ENCODE measurements at places on chromosomes 2 and 18. TPM values are rescaled to one million over a fixed set of nuclear protein-coding genes. Genes with fewer than 3 reads are reported as not detected.
A peak's percentile ranks its signal among the peaks of the same experiment; 100 is the strongest.

- H3K4me1 ChIP-seq = no peaks in the 10 kb centered on the region
- no peak for DNase-seq
- no peaks in the 10 kb centered on the region for H3K27me3 ChIP-seq
- H3K27ac ChIP-seq = no peak overlapping the region
- H3K4me3 ChIP-seq = no peak overlapping the region
- H3K36me3 ChIP-seq = no peaks in the 10 kb centered on the region
Observed at GRCh38 chr2:52629531-52629930, 1138.1 kb upstream of the CHAC2 start.

- no peaks in the 10 kb centered on the region for H3K27me3 ChIP-seq
- H3K4me1 ChIP-seq = peaks cover 6% of the 10 kb centered on the region
- no peak overlapping the region for H3K4me3 ChIP-seq
- H3K27ac ChIP-seq = no peak overlapping the region
- no peaks in the 10 kb centered on the region for H3K36me3 ChIP-seq
Observed at GRCh38 chr2:138712212-138712979, 67.8 kb downstream of the NXPH2 start.

DNA sequence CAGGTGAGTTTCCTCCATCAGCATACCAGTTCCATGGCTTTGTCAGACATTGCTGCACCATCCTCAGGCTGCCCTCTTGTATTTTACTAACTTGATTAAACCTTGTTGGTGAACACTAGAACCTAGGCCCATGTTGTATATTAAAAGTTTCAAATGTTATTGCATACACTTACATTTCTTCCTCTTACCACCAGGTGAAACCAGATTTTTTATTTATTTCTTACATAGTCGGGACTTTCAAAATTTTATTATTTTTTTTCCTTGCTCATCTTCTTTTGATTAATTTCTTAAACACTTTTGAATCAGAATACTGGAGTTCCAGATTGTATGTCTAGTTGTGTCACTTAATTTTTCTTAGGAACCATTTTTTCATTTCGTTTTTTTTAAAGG lies 5.9 kb downstream of the CERS6 start:
- no peak overlapping the region for H3K4me3 ChIP-seq
- H3K27me3 ChIP-seq = no peaks in the 10 kb centered on the region
- no peak overlapping the region for H3K27ac ChIP-seq
- peaks cover 7% of the 10 kb centered on the region for H3K4me1 ChIP-seq
- no peaks in the 10 kb centered on the region for H3K36me3 ChIP-seq
- DNase-seq = no peak

GRCh38 chr2:211391189-211391567 lies 834.8 kb downstream of the CPS1 start:
- DNase-seq = no peak
- H3K27me3 ChIP-seq = no peaks in the 10 kb centered on the region
- no peaks in the 10 kb centered on the region for H3K36me3 ChIP-seq
- no peaks in the 10 kb centered on the region for H3K4me1 ChIP-seq
- no peak overlapping the region for H3K27ac ChIP-seq

DNA sequence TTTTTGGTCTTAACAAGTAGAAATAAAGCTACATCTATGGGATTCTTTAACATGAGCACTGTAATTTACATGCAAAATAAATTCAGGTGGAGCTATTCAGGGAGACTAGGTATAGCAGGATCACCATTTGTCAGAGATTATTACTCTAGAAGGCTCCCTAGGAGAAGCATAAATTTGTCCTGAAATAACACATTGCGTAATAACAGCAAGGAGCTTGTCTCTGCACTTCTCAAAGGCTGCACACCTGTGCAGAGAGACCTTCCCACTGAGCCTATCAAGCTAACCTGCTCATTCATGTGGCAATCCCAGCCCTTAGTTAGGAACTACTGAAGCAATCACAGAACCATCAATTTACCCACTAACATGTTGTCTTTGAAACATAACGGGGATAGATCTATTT lies 437.4 kb upstream of the MC4R start:
- no peak for DNase-seq
- H3K27me3 ChIP-seq = no peaks in the 10 kb centered on the region
- H3K27ac ChIP-seq = no peak overlapping the region
- no peaks in the 10 kb centered on the region for H3K4me1 ChIP-seq

Gene REV1
- 41.3 TPM for total RNA-seq

DNA sequence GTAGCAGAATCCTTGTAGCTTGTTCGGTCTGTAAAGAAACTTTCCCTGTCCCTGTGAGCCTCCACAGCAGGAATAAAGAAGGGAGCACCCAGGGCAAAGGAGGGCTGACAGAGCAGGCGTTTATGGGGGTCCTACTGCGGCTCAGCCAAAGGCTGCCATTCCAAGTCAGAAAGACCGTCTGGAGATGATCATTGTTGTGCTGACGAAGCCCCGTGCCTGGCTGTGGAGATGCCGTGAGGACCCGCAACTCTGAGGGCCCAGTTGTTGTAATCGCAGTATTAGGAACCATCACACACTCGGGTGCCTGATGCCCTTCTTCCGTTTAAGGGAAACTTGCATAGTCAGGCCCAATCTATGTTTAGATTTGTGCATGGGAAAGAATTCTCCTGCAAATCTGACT lies 16.9 kb upstream of the VWA3B start:
- DNase-seq = no peak
- H3K36me3 ChIP-seq = no peaks in the 10 kb centered on the region
- H3K4me1 ChIP-seq = no peaks in the 10 kb centered on the region

- no peaks in the 10 kb centered on the region for H3K27me3 ChIP-seq
- H3K27ac ChIP-seq = no peak overlapping the region
- H3K4me3 ChIP-seq = no peak overlapping the region
- DNase-seq = no peak
- H3K36me3 ChIP-seq = no peaks in the 10 kb centered on the region
Observed at GRCh38 chr2:17800693-17801458, 15.4 kb upstream of the MSGN1 start.

Gene TEKT4
- 0.16 TPM for total RNA-seq

Gene LPIN1
- total RNA-seq = 36.8 TPM

Gene CDH19
- 0.94 TPM for total RNA-seq

Gene RGPD4
- not detected for total RNA-seq

- H3K36me3 ChIP-seq = no peaks in the 10 kb centered on the region
- H3K4me3 ChIP-seq = no peak overlapping the region
- no peak overlapping the region for H3K27ac ChIP-seq
- peaks cover 7% of the 10 kb centered on the region for H3K4me1 ChIP-seq
Observed at GRCh38 chr2:101516823-101517690, 42.1 kb upstream of the RFX8 start.

DNA sequence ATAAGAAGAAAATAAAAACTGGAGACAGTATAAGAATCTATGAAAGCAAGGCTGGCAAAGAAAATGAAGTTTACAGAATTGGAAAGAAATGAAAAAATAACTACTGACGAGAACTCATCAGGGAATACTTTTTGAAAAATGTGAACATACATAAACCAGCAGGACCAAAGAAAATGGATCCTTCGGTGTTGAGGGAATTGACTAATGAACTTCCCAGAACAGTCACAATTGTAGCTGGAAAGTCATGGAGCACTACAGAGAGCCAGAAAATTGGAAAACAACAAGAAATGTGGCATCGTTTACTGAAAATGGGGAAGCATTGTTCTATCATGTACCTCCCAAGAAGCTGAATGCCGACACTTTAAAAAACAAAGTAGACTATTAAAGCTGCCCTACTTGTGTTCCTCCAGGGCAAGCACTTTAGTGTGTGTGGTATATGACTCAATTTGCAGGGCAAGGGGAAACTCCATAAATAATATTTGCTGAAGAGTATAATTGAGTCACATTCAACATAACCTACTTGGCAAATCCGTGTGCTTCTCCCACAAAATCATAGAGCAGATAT lies 1221.6 kb upstream of the NRXN1 start:
- no peaks in the 10 kb centered on the region for H3K27me3 ChIP-seq
- H3K4me1 ChIP-seq = no peaks in the 10 kb centered on the region
- H3K27ac ChIP-seq = no peak overlapping the region
- no peaks in the 10 kb centered on the region for H3K36me3 ChIP-seq
- no peak overlapping the region for H3K4me3 ChIP-seq
- DNase-seq = no peak

Gene DES
- 74.2 TPM for total RNA-seq

Gene ACADL
- total RNA-seq = 21.1 TPM

DNA sequence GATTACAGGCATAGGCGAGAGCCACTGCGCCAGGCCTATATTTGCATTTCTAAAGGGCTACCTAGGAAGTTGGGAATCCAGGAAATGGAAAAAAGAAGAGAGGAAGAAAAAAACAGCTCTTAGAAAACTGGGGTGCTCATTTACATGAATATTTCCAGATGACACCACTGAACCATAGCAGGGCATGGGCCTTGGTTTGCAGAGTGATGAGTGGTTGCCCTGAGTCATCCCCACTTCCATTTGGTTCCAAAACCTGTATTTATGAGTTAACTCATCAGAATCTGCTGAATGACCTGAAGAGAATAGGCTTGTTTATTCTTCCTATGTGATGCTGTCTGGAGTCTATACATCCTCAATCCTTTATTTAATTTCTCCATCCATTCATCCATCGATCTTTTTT lies 36.2 kb downstream of the EHD3 start:
- no peaks in the 10 kb centered on the region for H3K27me3 ChIP-seq
- no peak for DNase-seq
- H3K27ac ChIP-seq = no peak overlapping the region
- no peak overlapping the region for H3K4me3 ChIP-seq
- H3K4me1 ChIP-seq = no peaks in the 10 kb centered on the region

Gene MOGAT1
- total RNA-seq = not detected

GRCh38 chr2:28322051-28322450 lies 70.6 kb upstream of the FOSL2 start:
- no peaks in the 10 kb centered on the region for H3K36me3 ChIP-seq
- DNase-seq = no peak
- no peak overlapping the region for H3K4me3 ChIP-seq
- no peak overlapping the region for H3K27ac ChIP-seq
- H3K27me3 ChIP-seq = no peaks in the 10 kb centered on the region
- H3K4me1 ChIP-seq = no peaks in the 10 kb centered on the region

- no peaks in the 10 kb centered on the region for H3K36me3 ChIP-seq
- no peak overlapping the region for H3K4me3 ChIP-seq
- no peaks in the 10 kb centered on the region for H3K4me1 ChIP-seq
- peaks cover 22% of the 10 kb centered on the region for H3K27me3 ChIP-seq
Observed at GRCh38 chr2:236238751-236239150, 25.5 kb downstream of the ASB18 start.

- no peaks in the 10 kb centered on the region for H3K4me1 ChIP-seq
- no peak overlapping the region for H3K27ac ChIP-seq
- H3K36me3 ChIP-seq = no peaks in the 10 kb centered on the region
Observed at GRCh38 chr2:180359522-180360282, 352.6 kb upstream of the CWC22 start.

Gene DOK6
- total RNA-seq = 3.8 TPM

- no peak overlapping the region for H3K27ac ChIP-seq
- no peak overlapping the region for H3K4me3 ChIP-seq
- H3K4me1 ChIP-seq = no peaks in the 10 kb centered on the region
Observed at GRCh38 chr18:69230204-69230603, 170.5 kb upstream of the DOK6 start.

DNA sequence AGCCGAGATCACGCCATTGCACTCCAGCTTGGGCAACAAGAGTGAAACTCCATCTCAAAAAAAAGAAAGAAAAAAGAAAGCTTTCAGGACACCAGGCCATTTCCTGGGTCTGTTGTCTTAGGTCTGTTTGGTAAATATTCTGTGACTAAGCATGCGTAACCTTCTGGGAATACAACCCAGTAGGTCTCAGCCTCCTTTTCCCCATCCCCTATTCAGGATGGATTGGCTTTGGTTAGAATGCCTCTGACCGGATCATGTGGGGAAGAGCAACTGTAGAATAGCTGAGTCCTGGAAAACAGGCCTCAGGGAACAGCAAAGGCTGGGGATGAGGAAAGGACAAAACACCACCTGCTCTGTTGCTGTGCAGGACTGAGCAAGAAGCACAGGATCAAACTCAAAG lies 1.6 kb upstream of the PDCL3 start:
- no peaks in the 10 kb centered on the region for H3K27me3 ChIP-seq
- no peaks in the 10 kb centered on the region for H3K36me3 ChIP-seq
- peak; percentile 3 for DNase-seq
- H3K27ac ChIP-seq = no peak overlapping the region
- no peak overlapping the region for H3K4me3 ChIP-seq

DNA sequence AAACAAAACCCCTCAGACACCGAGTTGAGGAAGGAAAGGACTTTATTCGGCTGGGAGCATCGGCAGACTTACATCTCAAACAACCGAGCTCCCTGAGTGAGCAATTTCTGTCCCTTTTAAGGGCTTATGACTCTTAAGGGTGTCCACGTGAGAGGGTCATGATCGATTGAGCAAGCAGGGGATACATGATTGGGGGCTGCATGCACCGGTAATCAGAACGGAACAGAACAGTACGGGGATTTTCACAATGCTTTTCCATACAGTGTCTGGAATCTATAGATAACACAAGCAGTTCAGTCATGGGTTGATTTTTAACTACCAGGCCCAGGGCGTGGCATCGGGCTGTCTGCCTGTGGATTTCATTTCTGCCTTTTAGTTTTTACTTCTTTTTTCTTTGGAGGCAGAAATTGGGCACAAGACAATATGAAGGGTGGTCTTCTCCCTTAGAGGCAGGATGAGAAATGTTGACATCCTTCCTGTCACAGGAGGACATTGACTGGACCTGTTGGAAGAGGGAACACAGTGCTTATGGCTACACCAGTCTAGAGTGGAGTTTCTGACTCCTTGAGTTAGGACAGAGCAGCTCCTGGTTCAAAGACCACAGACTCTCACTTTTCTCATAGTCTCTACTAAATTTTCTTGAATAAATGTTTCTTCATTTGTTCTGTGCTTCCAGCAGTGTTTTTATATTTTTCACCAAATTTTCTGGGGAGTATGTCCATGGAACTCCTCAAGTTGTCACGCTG lies 35.8 kb downstream of the SPOPL start:
- peak; percentile 14 for DNase-seq
- H3K27me3 ChIP-seq = no peaks in the 10 kb centered on the region
- H3K27ac ChIP-seq = no peak overlapping the region
- no peak overlapping the region for H3K4me3 ChIP-seq

Gene WDR75
- 28.3 TPM for total RNA-seq

GRCh38 chr2:234375176-234375880 lies 121.6 kb downstream of the ARL4C start:
- H3K4me3 ChIP-seq = no peak overlapping the region
- H3K27me3 ChIP-seq = no peaks in the 10 kb centered on the region
- H3K4me1 ChIP-seq = no peaks in the 10 kb centered on the region
- no peaks in the 10 kb centered on the region for H3K36me3 ChIP-seq
- no peak overlapping the region for H3K27ac ChIP-seq

GRCh38 chr18:23087352-23087751 lies 47.9 kb upstream of the CABLES1 start:
- no peak for DNase-seq
- H3K4me1 ChIP-seq = no peaks in the 10 kb centered on the region
- H3K4me3 ChIP-seq = no peak overlapping the region
- H3K36me3 ChIP-seq = no peaks in the 10 kb centered on the region

DNA sequence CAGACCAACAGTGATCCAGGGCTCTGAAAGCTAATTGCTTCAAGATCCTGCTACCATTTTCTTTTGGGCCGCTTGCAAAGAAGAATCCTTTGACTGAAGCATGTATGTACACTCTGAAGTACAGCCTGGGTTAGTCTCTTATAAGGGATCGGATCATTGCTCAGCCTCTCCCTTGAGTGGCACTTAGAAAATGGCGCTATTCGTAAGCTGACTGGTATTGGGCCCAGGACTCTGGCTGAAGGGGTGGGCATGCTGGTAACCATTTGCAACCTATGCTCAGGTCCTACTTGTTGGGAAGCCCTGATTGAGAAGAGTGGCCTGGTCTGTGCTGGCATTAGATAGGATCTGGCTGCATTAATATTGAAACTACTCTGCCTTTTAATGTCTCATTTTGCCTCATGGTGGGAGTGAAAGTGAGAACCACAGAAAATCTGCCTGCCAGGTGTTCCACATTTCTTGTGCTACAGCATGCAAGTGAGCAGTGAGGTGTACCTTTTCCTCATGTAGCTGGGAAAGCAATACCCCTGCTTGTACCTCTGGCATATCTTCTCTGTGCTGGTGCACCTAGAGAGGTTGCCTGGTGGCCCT lies 661 bp upstream of the MGAT5 start:
- no peaks in the 10 kb centered on the region for H3K4me1 ChIP-seq
- no peak overlapping the region for H3K27ac ChIP-seq
- no peaks in the 10 kb centered on the region for H3K27me3 ChIP-seq
- H3K36me3 ChIP-seq = no peaks in the 10 kb centered on the region

All from kidney (tissue), 22 donors.